Stimulated activated CD8-positive, alpha-beta memory T cell treated with anti-CD3 and anti-CD28 coated beads, Interleukin-7, amount 100 ng/mL, for 24 hours (primary cell): ENCODE measurements at places on chromosomes 12 and 14.
A peak's percentile ranks its signal among the peaks of the same experiment; 100 is the strongest.

- no peak for DNase-seq
These were observed 22.3 kb downstream of the SNW1 start for GRCh38 chr14:77738559-77739250.

DNA sequence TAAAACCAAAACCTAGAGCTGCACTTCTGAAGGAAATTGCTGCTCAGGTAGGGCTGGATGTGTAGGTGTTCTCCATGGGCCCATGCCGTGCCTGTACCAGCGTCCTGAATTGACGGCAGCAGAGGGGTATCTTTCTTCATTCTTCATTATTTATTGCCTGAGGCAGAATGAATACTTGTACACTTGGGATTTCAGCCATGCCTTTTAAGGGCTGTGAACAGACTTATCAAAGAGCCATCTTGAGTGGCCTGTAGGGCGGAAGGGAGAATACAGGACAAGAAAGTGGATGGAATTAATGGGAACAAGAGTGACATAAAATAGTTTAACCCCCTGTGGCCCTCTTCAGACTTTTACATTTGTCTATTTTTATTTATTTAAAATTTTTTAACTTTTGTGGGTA is 61.4 kb downstream of the RASSF3 start:
- no peak for DNase-seq

DNA sequence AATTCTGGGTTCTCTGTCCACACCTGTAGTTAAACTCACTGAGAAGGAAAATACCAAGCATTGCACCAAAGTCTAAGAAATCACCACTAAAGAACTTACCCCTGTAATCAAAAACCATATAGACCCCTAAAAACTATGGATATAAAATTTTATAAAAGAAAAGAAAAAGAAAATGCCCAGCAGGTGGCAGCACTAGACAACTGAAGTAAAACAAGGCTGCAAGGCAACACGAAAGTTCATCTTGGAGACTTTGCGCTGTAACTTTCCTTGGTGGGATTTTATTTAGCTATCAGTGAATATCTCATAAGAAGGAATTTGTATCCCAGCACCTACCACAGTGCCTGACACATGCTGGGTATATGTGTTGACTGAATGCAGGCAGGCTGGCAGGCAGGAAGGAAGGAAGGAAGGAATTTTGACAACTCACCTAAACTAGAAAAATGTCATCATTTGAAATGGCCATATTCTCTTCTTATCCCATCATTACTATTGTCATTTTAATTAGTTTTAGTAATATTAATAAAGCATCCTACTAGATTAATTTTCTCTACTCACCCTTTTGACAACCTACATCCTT is 68.2 kb upstream of the ETV6 start:
- peak; percentile 49 for DNase-seq

DNA sequence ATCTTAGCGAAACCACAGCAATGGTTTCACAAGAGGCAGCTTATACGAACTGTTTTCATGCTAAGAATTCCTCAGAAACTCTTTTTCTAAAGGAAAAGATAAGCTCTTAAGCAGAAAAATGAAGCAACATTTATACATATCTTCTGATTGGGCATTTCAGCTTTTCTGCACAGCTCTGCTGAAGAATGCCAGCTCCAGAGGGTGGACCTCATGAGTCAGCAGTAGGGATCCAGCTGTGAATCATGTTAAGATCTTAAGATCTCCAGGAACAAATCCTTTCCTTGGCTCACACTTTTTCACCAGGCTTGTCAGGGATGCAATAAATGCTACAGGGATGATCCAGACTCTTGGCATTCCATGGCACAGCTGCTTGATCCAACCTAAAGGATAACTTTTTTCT is 477.1 kb upstream of the CCDC196 start:
- DNase-seq: no peak

DNA sequence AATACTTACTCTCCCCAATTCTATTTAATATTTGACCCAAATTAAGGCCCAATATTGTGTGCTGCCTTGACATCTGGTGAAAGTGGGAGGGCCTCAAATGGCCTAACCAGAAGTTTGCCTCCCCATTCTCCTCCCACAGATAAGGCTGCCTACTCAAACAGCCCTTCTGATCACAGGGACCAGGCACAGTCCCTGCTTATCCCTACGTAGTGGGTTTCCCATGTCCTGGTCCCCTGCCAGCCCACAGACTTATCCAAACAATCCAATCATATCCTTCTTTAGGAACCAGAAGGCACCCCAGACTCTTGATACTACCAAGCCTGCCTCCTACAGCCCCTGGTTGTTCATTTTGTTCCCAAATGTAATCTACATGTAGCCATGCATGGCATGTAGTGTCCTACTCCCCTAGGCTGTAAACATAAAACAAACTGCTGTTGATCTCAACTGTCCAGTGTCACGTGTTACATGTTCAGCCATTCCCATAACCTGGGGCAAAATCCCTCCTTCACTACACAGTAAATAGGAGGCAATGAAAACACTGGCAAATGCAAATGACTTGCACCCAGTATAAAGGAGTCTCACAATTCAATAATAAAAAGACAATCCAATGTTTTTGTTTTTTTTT is 49.3 kb downstream of the EEA1 start:
- DNase-seq: no peak

GRCh38 chr12:112965643-112966042 is 12.7 kb upstream of the OAS2 start:
- no peak for DNase-seq

GRCh38 chr12:77070382-77070781 is 5.0 kb upstream of the E2F7 start:
- DNase-seq: no peak

DNA sequence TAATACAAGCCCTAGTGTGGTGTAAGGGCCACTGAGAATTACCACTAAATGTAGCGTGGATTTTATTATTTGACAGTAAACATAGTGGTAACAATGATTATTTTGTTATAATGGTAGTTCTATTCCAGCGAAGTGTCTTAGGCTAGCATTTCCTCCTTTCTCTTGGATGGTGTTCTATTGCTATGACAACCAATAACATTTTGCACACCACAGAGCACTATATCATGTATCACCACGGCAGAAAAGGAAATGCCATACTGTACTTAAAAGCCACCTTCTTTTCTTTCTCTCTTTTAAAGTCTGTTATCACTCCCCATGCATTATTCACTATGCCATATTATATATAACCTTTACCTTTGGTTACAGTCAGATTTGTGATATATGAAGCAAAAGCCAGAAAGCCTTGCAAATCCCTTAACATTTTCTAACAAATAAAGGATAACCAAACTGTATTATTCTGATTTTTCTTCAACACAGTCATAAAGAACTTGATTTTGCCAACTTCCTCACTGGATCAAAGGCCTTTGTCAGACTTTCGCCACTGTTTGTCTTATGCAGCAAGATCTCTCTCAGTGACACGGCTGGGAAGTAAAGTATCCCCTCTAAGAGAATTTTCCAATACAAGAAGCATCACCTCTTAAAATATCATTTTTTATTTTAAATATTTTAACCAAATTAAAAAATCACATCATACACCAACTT is 195.8 kb downstream of the FOXN3 start:
- DNase-seq: no peak

- no peak for DNase-seq
These were observed 915.2 kb downstream of the RPS29 start for GRCh38 chr14:48670939-48671338.

DNA sequence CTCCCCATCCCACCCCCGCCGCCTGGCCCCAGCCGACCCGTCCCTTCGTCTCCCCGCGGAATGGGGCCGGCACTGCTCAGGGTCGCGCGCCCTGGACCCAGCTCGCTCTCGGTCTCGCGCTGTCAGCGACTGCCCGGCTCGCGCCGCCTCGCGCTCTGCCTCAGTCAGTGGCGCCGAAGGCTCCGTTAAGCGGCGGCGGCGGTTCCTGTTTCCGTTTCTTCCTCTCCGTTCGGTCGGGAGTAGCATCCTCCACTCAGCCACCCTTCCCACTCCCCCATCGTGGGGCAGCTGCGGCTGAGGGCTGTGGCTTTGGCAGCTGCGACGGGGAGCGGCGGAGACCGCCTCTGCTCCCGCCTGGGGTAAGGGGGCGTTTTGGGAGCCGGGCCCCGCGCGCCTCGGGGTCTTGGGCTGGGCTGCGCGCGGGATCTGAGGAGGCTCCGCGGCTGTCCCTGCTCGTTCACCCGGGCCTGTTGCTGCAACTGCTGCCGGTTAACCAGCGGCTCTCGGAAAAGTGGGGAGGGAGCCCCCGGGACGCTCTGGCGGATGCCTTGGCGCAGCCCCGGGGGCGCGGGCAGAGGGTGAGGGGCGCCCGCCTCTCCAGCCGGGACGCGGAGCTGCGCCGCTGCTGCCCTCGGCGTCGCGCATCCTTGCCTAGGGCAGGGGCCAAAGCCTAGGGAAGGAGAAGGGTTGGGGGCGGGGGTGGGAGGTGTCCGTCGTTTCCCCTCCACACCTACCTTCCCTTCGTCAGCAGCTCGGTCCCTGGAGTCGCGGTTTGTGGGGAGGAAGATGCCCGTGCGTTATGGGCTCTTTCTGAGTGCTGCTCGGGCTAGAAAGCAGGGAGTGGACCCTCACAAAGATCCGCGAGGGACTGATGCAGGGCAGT is 567 bp downstream of the FUT8 start:
- peak; percentile 25 for DNase-seq

- no peak for DNase-seq
These were observed 9.0 kb downstream of the RPS6KL1 start for GRCh38 chr14:74913986-74914573.

- DNase-seq: no peak
These were observed 54.5 kb upstream of the FRS2 start for GRCh38 chr12:69415471-69416275.

- no peak for DNase-seq
These were observed 42.9 kb upstream of the NT5DC3 start for GRCh38 chr12:103883908-103884307.

- DNase-seq: no peak
These were observed 14.0 kb upstream of the SELPLG start for GRCh38 chr12:108647585-108648287.

- no peak for DNase-seq
These were observed 31.9 kb upstream of the IFNG-AS1 start for GRCh38 chr12:67957383-67957782.

GRCh38 chr14:23115039-23115731 is 3.9 kb downstream of the CEBPE start:
- no peak for DNase-seq

DNA sequence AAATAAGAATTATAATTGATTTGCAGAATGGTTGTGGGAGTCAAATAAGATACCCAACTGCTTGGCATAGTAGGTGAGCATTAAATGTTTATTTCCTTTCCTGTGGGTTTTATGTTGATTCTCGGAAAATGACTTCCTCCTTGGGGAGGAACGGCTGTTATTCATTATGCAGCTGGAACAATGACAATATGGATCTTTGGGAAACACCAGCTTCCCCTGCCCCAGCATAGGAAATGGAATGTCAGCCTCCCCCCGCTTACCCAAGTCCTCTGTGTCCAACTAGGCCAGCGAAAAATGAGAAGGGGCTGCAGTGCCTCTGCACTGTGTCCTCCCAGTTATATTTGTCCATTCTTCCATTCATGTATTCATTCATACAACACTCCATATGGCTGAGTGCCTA is 11.7 kb upstream of the CCDC177 start:
- DNase-seq: no peak
